ENCODE measurements at places on chromosomes 4 and X.

GRCh38 chr4:63211776-63212479, 1197.3 kb downstream of the TECRL start:
- no peak for DNase-seq

DNA sequence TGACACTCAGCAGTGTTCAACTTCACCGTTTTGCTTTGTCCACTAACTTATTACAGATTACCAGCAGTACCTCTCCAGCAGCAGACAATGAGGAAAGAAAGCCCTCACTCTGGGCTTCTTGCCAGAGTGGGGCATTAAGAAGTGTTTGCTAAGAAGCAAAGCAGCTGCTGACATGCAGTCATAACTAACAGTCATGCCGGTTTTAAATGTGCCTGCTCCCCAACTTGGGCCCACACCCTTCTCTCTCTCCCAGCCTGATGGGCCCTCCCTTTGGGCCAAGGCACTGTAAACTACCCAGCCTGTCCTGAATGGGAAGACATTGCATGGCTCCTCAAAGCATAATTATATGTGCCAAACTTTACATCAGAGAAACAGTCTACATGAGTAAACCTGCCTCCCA, 54.6 kb upstream of the HHIP start:
- DNase-seq, result no peak

- peak; percentile 36 for DNase-seq
Measured at GRCh38 chr4:146522869-146523205, 1.1 kb upstream of the SLC10A7 start.

- no peak for DNase-seq
Measured at GRCh38 chrX:2609431-2610238, 81.5 kb upstream of the CD99 start.

DNA sequence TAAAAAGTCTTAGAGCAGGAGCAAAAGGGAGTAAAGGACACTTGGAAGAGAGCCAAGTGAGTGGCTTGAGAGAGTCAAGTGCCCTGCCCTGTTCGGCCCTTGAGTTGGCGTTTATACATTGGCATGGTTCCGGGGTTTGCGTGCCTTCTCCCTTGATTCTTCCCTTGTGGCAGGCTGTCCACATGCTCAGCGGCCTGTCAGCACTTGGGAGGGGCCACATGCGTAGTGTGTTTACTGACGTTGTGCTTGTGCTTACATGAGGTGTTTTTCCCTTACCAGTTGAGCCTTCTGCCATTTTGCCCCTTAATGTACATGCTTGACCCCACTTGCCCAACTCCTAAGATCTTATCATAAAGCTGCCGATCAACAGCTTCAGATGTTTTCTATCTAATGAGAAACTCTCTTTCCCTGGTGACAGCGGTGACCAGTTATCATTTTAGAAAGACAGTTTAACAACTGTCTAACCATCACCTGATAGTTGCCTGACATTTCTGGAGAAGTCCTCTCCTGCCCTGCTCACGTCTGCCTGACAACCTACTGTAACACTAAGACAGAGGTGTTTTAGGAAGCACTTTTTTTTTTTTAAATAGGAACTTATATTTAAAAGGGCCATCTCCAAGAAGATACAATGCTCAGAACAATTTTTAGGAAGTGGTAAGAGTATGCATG, 49.5 kb upstream of the GC start:
- no peak for DNase-seq

DNA sequence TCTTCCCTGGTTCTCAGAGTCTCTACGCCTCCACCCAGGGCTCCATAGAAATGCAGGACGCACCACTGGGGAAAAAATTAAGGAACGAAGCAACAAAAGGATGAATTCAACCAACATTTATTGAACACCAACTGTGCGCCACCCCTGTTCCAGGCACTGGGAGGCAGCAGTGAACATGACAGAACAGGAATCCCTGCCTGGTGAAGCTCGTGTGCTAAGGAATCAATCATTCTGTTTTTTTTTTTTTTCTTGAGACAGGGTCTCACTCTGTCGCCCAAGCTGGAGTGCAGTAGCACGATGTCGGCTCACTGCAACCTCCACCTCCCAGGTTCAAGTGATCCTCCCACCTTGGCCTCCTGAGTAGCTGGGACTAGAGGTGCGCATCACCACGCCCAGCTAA, 1.9 kb upstream of the FTSJ1 start:
- peak; percentile 6 for DNase-seq

DNA sequence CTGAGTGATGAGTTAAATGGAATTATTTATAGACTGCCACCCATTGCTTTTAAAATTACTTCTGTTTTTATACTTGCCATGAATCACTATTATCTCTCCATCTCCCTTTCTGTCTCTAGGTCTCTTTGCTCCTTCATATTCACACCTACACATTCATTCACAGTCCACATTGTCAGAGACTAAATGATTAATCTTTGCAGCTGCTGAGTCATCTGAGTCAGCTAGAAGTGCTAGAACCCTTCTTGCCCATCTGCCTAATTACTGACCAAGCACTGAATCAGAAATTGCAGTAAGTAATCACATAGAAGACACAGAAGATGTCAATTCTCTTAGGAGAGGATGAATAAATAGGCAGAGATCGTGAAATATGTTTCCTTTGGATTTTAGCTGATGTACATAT, 31.6 kb upstream of the RPS6KA6 start:
- DNase-seq, result no peak

GRCh38 chr4:147477439-147477838, 3.5 kb upstream of the EDNRA start:
- no peak for DNase-seq

GRCh38 chr4:1608196-1608820, 75.8 kb downstream of the FAM53A start:
- DNase-seq, result no peak

GRCh38 chrX:134746410-134746785, 88.1 kb upstream of the PLAC1 start:
- no peak for DNase-seq

GRCh38 chr4:144589512-144589911, 56.4 kb upstream of the HHIP start:
- DNase-seq, result no peak

GRCh38 chr4:68021185-68021584, 57.9 kb upstream of the TMPRSS11A start:
- DNase-seq, result no peak

- peak; percentile 66 for DNase-seq
Measured at GRCh38 chr4:182918791-182919302, 1.7 kb upstream of the DCTD start.

DNA sequence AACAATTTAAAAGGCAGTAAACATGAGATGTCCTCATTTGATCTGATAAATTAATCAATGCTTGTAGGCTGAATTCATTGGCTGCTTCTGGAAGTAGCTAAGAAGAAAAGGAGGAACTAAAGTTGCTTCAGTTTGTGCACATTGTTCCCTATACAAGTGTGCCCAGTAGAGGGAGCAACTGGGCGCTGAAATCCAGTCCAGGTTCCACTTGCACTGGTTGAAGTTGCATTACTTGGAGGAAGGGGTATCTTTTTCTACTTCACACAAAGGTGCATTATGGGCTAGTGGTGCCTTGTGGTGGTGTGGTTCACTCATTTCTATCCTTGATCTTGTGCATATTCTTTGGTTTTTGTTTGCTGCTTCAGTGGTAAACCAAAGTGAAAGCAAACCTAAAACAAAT, 67.9 kb upstream of the SOX3 start:
- peak; percentile 0 for DNase-seq
